ENCODE measurements at places on chromosomes 16 and 17.

GRCh38 chr16:19861133-19861532 lies 23.5 kb downstream of the GPRC5B start:
- no peak for DNase-seq

DNA sequence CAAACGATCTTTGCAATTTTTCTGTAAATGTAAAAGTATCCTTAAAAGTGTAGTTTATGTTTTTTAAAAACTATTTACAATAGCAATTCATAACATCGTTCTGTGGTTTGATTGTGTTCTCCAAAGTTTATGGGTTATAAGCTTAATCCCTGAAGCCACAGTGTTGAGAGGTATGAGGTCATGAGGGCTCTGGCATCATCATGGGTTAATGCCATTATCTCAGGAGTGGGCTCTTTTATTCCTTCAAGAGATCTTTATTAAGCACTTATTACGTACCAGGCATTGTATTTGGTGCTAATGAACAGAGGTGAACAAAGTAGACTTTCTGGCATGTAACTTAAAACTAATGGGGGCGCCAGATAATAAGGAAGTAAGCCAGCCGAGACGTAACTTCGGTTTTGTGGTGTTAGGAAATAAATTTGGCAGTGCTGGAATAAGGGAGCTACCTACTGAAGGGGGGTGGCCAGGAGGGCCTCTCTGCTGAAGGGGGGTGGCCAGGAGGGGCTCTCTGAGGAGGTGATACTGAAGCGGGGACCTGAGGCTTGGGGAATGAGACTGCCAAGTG lies 158.1 kb downstream of the VPS53 start:
- no peak for DNase-seq

DNA sequence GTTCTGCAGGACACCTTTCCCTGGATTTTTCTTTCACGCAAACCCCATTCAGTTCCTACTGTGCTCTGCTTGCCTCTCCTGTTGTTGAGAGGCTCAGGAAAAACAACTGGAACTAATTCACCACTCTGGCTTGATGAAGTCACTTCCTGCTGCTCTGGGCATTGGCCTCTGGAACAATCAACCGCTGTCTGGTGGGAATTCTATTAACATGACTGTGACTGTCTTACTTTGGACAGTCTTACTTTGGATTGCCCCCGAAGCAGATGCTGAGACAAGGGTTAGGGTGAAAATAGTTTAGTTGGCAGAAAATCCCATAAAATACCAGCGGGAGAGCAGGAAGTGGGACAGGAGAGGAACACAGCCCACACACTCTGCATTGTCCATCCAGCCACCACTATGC lies 90.0 kb upstream of the HSBP1 start:
- DNase-seq, result no peak

GRCh38 chr17:35390156-35390555 lies 16.7 kb upstream of the SLFN11 start:
- DNase-seq, result no peak

GRCh38 chr17:77377710-77378235 lies 237.0 kb downstream of the SEC14L1 start:
- no peak for DNase-seq

- DNase-seq, result peak; percentile 77
Measured at GRCh38 chr16:3173892-3174617, 13.9 kb upstream of the OR1F1 start.

- no peak for DNase-seq
Measured at GRCh38 chr17:76432712-76433336, 20.1 kb downstream of the UBE2O start.

- no peak for DNase-seq
Measured at GRCh38 chr17:49195751-49196150, 14.6 kb downstream of the GNGT2 start.

- DNase-seq, result no peak
Measured at GRCh38 chr17:77564278-77564920, 394.1 kb upstream of the TNRC6C start.

DNA sequence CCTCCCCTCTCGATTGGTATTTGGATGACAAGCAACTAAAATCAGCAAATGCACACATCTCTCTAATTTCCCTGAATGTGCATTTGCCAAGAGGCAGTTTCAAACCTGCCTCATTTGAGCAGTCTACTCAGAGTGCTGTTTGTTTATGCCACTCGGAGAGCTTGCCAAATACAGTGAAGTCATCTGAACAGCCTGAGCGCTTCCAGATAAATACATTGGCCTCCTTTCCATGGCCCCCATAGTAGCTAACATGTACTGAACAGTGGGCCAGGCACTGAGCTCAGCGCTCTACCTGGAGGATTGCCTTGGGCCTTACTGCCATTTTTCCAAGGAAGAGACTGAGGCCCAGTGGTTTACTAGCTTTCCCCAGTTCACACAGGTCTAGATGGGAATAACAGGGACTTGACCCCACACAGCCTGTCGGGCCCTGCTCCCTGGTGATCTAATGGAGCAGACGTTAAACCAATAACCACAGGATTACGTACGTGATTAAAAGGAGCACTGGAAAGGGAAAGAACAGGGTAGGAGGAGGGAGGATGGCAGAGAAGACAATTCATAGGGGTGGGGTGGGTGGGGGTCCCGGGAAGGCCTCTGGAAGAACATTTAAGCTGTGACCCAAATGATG lies 18.7 kb upstream of the ANKRD40CL start:
- no peak for DNase-seq

GRCh38 chr16:22664132-22664531 lies 149.8 kb upstream of the HS3ST2 start:
- DNase-seq, result no peak

- no peak for DNase-seq
Measured at GRCh38 chr16:27571433-27572326, 21.7 kb downstream of the KATNIP start.

GRCh38 chr17:57331423-57331822 lies 75.1 kb downstream of the MSI2 start:
- DNase-seq, result no peak

DNA sequence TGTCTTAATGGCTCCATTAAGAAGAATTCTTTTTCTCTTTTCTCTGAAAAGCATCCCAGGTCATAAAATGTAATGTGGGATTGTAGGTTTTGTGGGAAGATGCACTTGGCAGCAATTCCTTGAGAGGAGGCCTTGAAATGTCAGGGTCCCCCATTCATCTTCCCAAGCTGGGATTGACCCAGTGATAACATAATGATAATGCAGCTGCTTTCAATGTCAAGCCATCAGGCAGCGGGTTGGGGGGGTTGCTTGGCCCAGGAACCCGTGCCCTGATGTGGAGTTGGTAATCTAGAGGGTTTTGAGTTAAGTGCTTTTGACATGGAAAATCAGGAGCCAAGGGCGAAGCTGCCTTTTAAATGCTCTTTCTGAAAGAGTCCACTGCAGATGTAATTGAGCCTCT lies 484.0 kb downstream of the WWOX start:
- DNase-seq, result no peak

DNA sequence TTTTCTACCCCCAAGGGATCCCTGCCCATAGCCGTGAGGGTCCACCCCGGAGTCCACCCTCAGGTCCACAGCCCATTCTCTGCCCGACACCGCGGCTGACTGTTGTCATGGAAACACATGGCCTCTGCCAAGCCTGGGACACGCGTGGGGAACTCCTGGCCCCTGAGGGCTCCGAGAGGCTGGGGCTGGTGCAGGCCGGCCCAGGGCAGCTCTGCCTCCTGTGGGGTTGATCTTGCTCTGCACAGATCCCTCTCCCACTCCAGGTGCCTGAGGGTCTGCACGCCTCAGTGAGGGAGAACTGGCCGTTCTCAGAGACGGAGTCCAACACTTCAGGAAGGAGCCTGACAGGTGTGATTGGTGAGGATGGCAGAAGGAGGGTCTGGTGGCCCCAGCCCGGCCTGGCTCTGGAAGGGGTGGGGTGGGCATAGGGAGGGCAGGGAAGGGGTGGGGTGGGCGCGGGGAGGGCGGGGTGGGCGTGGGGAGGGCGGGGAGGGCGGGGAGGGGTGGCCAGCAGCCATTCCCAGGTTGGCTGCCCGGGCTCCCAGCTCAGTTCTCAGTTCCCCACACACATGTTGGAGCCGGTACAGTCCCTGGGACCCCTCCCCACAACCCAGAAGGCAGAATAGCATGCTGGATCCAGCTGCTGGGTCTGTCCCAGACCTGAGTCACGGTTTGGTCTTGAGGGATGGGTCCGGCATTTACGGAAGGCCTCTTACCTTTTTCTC lies 6.4 kb downstream of the MRPL28 start:
- no peak for DNase-seq

DNA sequence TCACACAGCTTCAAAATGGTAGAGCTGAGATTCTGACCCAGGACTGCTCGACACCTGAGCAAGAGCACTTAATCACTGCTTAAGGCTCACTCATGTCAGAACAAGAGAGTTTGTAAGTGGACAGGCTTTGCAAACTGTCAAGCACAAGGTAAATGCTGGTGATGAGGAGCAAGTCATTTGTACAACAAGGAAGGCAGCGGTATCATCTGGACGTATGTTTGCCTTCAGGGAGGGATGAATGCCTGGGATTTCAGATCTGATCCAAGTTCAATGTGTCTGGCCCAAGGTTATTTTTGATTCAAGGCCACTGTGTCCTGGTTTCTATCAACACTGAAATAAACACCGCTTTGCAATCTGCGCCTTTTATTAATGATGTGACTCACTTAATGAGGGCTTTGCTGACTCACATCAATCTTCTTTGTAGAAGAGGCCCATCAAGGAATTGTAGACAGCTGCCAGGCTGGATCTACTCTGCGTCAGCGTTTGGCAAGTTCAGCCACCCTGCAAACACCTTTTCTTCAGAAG lies 174.4 kb upstream of the HS3ST3A1 start:
- no peak for DNase-seq

DNA sequence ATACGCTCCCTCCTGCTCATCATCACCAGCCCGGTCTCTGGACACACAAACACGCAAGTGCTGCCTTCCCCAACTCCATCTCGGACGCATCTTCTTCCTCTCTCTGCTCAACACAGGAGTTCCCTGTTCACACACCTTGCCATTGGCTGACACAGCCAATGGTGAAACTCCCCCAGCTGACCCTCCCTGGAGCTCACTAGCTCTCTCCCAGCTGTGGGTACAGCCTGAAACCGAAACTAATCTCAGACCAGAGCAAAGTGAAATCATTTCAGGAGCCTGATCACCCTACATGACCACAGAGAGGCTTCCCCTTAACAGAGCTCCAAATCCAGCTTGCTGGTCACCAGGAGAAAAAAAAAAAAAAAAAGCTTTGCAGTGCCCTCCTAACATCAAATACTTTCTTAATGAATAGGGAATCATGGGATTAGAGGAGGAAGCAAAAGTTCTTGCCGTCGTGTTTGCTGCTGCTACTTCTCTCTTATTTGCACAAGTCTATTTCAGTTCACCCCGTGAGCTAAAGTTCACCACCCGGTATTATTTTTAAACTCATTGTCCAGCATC lies 8.3 kb downstream of the CUEDC1 start:
- DNase-seq, result peak; percentile 30

DNA sequence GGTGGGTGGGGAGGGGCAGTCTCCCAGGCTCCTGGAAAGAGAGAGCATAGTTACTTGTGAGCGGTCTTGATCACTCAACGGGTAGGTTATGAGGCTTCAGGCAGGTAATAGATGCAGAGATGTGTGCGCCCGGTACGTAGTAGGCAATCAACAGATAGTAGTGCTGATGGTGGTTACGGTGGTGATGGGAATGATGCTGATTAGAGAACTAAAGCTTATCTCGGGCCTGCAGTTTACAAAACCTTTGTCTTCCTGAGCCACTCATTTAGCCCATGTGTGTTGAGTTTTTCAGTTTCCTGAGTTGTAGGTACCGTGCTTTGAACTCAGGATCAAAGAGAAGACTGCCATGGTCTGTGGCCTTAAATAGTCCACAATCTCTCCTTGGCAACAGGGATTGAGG lies 401.0 kb downstream of the SNX29 start:
- DNase-seq, result no peak

- peak; percentile 68 for DNase-seq
Measured at GRCh38 chr16:80948886-80949493, 57.7 kb downstream of the CMC2 start.

- no peak for DNase-seq
Measured at GRCh38 chr17:31568539-31568938, 177.1 kb downstream of the RAB11FIP4 start.

- DNase-seq, result no peak
Measured at GRCh38 chr17:77894126-77894956, 64.2 kb upstream of the TNRC6C start.

All from activated T-cell treated with anti-CD3 and anti-CD28 coated beads, Interleukin-2, amount 50 U/mL, for 48 hours (primary cell).